ENCODE measurements at places on chromosomes 1 and 21.

DNA sequence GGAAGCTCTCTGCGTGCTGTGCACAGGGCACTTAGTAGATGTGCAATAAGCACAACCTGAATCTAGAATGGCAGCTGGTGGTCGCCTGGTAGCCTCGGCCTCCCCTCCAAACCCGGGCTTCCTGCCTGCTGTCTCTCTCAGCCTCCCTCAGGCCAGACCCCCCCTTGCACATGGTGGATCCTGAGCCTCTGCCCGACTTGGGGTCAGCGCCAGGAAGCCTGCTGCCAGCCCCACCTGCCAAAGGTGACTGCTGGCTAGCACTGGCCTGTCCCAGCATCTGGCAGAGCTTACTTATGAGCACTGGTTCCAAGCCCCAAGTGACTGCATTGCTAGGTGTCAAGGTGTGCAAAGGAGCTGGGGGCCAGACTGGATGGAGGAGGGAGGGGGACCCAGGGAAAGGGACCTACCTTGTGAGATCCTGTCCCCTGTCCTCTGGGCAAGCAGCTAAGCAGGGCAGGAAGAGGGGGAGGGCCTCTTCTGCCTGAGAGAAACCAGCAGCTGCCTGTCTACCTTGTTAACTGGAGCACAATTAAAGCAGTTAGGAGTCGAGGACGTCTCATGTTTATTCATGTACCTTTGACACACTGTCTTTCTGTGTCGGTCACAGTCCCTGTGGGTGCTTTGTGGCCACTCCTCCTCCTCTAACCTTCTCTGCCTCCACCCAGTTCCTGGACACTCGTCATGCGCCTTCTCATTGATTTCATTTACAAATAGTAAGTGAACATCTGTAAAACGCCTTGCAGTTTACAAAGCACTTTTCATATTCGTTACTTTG is 100.9 kb downstream of the DDX20 start:
- DNase-seq, result no peak

DNA sequence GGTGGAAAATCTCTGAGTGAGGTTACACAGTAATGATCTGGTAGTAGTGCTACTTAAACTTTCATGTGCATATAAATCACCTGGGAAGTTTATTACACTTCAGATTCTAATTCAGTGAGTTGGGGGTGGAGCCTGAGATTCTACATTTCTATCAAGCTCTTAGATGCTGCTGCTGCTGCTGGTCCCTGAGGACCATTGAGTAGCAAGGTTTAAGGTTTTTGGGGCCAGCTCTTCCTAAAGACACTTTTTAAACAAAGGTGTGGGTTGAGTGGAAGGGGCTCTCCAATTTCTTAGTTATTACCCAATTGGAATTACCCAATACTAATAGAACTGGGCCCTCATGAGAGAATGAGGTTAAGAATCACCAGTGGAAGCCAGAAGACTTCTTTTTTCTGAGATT is 29.5 kb downstream of the KCNA3 start:
- DNase-seq, result no peak

DNA sequence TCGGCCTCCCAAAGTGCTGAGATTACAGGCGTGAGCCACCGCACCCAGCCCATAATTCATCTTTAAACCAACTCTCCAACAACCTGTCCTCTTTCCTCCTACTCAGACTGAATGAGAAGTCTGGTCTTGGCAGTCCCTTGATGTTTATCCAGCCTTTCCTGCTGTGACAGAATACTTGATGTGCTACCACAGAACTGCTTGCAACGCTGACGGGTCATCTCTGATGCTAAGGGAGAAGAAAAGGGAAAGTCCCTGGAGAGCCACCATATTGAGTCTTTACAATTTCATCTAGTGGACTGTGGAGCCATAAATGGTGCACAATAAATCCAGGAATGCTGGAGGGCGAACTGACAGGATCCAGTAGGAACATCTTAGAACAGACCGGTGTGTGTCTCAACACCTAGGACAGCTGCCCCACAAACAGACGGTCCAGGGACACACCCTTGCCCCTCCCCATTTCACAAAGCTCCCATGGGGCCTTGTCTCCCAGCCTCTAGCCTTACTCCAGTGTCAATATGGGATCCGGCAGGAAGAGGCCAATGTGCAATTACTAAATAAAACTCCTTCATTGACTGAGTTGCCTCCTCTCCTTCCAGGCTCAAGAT is 30.7 kb downstream of the JAK1 start:
- DNase-seq, result no peak

DNA sequence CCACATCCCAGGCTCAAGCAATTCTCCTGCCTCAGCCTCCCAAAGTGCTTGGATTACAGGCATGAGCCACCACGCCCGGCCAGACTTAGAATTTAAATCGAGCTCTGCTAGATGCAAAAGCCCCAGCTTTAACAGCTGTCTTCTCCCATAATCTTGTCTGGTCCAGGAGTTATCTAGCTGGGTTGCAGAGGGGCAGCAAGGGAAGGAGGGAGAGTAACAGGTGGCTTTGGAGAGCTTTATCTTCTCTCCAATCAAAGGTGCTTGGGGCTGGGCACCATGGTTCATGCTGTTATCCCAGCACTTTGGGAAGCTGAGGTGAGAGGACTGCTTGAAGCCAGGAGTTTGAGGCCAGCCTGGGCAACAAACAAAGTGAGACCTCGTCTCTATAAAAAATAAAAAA is 3.9 kb downstream of the RHBG start:
- no peak for DNase-seq

DNA sequence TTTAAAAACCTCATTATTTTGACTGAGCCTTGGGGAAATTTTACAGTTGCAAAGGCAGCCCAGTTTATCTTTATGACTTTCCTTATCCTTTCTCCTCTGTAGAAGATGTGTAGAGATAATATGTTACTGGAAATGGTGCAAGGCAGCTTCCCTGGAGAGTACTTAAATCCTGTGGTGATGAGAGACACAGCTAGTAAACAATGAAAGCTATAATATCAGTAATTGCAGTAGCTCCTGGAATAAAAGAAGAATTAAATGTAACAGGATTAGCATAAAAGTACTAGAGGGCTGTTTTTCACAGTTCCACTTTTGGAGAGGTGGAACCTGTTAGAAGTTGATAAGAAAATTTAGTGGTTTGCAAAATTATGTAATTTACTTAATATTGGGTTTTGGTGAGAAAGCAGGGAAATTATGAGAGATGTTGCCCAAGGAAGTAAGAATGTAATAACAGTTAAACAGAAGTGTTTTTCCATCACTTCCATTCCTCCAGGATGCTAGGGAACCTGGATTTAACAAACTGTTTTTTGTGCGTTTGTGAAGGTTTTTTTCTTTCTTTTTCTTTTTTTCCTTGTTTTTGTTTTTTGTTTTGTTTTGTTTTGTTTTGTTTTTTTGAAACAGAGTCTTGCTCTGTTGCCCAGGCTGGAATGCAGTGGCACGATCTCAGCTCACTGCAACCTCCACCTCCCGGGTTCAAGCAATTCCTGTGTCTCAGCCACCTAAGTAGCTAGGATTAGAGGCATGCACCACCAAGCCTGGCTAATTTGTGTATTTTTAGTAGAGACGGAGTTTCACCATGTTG is 15.7 kb upstream of the EDEM3 start:
- peak; percentile 40 for DNase-seq

GRCh38 chr21:33974513-33975468 is 59.2 kb upstream of the ATP5PO start:
- no peak for DNase-seq

- peak; percentile 80 for DNase-seq
Observed at GRCh38 chr1:20212685-20213331, 26.5 kb upstream of the PLA2G2C start.

- DNase-seq, result no peak
Observed at GRCh38 chr1:57423656-57424211, at the start of gene DAB1. Gene DAB1 (minus strand): TSS chr1:57424060. CDS start chr1:57291030, 133,030 bp downstream.

DNA sequence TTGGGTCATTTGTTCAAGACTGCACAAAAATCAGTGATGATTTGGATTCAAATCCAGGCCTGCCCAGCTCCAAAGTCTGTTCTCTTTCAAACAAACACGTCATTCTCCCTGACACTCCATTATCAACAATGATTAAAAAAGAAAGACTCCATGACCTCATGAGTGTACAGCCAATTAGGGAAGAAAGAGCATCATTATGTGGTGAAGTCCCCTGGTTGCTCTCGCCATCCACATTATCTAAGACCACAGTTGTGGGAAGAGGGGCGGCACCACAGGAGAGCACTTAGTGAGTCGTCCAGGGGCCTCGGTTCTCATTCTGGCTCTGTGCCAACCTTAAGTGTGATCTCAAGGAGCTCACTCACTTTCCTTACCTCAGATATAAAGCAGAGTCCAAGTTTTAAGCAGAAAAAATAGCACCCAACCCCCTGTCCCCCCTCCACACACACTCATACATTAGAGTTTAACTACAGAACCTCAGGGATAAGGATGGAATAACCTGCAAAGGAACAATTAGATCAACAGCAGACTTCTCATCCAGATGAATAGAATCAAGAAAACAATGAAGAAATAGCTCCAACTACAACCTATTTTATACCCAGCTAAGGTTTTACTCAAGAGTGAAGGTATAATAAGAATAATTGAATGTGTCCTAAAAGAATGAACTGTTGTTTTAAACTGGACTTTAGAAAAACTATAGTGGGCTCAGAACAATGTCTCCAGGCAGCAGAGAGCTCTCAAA is 47.8 kb downstream of the COL6A1 start:
- DNase-seq, result no peak

GRCh38 chr1:175278734-175279116 is 86.1 kb upstream of the KIAA0040 start:
- DNase-seq, result no peak

DNA sequence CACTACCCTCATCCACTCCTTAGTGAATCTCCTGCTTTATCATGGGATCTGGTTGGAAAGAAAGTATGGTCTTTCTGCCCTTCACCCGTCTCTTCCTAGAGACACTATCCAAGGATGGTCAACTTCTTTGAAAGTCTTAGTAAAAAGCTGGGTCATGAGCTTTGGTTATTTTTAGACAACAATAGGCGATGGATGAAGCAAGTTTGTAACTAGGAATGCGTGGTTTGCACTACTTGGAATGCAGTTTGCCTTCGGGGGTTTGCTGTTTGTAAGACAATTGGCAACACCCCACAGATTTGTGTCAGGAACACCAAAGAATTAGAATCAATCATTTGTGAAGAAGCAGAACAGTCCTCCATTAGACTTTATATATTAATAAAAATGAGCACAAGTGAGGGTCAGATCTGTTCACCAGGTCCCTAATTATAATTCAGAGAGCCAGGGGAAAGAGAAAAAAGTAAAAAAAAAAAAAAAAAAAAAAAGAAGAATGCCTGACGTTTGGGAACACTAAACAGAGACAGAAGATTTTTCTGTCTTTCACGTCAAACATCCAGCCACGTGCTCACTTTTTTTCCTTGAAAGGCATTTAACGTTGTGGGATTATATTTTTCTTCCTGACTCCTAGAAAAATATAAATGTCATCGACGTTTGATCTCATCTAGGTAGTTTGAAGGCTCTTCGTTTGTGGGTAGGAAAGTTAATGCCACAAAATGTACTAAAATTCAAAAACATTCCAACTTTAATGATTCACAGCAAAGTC is 60.7 kb upstream of the BTG3 start:
- DNase-seq, result no peak

DNA sequence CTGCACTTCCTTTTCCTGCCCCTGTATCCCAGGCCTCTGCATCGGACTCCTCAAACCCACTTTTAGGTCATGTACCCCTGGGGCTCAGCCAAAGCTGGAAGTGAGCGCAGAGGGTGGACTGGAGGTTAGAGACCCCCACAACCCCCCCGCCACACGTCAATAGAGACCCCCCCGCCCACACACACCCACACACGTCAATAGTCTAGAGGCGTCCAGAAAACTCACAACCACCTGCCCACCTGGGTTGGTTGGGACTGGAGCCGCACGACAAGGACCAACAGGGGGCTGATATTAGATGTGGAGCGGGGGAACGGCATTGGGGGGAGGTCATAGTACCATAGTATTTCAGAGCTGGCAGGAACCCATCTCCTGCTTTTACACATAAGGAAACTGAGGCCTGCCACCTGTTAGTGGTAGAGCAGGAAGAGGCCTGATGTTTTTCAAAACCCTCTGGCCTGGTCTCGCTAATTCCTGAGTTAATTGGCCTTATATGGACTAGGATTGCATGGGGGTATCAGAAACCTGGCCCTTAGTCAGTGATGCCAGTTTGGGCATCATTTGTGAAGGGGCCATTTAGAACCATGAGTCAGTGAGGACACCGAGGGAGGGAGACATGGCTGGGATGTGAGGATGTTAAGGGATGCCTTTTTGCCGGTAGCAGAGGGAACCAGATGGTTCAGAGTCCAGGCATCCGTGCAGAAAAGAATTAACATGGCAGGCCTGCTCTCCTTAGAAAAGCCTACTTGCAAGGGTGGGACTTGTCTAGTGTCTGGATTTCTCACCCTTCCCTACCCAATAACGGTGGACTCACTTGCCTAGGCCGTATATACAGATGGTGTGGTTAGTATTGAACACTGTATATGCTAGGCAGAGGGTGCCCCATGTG is 1.1 kb downstream of the NENF start:
- no peak for DNase-seq

DNA sequence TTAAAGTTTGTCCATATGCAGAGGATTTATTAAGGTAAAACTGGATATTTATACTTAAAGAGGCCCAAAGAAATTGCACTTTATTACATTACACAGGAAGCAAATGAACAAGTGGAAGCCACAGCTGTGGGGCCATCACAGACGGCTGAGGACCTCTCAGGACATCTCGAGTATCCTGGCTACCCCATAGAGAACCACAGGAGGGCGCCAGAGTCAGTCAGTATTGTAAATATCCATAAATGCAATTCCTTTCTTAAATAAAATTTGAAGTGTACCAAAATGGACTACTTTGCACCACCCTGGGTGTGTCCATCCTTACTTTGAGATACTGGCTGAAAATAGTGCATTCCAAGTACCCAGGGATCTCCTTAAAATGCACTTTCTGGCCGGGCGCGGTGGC is 257.2 kb downstream of the MRPL39 start:
- peak; percentile 28 for DNase-seq

DNA sequence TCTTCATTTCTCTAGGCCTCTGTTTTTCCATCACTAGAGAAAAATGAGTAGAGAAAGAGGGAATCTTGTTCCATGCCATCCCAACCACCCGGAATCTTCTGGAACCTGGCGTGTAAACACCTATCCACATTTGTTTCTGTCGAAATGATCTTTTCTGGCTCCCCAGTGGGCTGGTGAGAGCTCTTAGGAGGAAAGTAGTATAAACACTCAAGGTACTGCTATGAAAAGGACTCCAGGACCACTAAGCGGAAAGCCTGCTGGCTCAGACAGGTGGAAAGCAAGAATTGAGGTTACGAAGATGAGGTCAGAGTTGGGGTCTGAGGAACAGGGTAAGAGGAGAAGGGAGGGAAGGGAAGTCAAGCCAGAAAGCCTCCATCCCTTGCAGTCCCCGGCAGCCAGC is 90.8 kb downstream of the PLXNA2 start:
- no peak for DNase-seq

GRCh38 chr1:206696812-206697585 is 12.3 kb downstream of the MAPKAPK2 start:
- DNase-seq, result no peak

Data from erythroblast (primary cell).